ENCODE measurements at places on chromosomes 7 and 10.

- no peak for DNase-seq
Observed at GRCh38 chr10:5585517-5586206, 60.9 kb downstream of the CALML3 start.

DNA sequence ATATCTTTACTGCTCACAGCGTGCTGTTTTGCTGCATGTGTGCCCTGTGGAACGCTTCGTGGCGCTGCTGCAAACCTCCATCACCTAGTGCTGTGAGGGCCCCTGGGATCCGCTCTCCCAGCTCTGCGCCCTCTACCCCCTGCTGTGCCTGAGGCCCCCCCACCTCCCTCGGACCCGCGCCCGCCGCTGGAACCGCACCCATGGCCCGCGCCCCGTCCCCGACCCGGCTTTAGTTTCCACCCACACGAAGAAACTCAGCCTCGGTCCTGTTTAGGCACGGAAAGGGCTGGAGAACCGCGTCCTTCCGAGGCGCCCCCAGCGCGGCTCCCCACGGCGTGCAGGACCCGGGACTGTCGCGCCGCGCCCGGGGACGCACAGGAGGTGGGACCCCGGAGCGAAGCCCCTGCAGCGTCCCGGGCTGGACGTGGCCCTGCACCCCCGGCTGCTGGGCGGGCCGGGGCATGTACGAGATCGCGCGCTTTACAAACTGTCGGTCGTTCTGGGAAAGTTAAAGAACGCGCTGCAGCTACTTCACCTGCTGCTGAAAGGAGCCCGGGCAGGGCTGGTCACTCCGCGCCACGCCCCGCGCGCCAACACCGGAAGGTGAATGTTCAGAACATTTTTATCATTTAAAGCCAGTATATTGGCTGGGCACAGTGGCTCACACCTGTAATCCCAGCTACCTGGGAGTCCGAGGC, 54.3 kb downstream of the BMS1 start:
- DNase-seq, result no peak

DNA sequence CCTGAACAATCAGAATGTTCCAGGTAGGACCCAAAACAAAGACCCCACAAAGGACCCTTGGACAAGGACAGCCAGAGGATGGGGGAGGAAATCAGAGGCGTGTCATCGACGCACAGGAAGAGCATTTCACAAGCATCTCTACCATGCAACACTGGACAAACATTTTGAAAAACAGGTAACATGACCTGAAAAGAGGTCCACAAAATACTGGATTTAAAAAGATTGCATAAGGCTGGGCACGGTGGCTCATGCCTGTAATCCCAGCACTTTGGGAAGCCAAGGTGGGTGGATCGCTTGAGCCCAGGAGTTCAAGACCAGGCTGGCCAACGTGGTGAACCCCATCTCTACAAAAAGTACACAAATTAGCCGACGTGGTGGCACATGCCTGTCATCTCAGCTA, 60.5 kb upstream of the RNF32 start:
- DNase-seq, result no peak

DNA sequence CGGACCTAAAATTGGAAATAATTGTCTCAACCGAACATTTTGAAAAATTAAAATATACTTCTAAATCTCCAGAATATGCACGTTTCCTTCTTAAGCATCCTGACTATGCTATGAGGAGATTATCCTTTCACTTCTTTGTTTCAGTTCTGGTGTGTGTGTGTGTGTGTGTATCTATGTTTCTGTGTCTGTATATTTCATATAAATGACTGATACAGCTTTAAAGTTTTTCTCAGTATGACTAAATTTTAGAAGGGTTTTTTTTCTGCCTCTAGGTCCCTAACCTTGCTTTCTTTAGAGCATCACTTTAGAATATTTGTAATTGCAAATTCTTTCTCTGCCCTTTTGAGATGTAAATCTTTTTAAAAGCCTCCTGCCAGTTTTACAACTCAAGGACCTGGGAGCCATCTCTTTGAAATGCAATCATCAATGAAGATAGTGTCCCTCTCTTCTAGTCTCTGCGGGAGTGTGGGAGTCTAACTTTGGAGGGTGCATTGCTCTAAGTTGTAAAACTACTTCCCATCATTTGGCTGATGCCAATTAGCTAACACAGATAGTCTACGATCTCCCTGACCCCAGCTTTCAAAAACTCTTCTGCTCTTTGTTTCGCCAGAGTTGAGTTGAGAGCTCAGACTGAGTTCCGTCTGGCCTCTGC, 782.0 kb upstream of the ZWINT start:
- DNase-seq, result no peak

DNA sequence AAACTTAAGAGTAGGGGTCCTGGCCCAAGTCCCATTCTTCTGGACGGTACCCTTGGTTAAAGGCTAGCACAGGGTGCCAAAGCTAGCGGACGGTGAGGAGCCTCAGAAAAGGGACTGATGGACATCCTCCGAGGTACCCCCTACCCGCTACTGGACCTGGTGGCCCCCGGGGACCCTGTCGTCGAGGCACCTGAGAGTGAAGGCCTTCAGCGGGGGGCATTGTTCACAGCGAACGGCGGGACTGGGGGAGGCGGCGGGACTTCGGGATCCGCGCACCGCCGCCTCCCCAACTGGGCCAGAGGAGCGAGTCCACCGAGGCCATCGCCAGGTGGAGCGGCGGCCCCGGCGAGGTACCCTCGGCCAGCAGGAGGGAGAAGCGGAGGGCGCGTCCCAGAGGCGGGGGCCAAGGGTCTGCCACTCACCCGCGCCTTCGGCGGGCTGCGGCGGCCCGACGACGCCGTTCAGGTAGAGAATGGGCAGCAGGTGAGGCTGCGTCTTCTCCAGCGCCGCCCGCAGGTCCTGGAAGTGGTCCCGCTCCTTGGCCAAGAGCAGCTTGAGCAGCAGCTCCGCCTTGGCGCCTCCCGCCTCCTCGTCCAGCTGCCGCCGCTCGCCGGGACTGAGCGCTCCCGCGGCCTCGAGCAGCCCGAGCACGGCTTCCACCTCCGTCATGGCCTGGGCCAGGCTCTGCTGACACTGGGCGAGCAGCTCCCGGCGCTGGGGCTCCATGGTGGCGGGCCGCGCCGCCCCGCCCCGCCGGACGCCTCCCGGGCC, 575 bp downstream of the DLG5 start:
- no peak for DNase-seq

DNA sequence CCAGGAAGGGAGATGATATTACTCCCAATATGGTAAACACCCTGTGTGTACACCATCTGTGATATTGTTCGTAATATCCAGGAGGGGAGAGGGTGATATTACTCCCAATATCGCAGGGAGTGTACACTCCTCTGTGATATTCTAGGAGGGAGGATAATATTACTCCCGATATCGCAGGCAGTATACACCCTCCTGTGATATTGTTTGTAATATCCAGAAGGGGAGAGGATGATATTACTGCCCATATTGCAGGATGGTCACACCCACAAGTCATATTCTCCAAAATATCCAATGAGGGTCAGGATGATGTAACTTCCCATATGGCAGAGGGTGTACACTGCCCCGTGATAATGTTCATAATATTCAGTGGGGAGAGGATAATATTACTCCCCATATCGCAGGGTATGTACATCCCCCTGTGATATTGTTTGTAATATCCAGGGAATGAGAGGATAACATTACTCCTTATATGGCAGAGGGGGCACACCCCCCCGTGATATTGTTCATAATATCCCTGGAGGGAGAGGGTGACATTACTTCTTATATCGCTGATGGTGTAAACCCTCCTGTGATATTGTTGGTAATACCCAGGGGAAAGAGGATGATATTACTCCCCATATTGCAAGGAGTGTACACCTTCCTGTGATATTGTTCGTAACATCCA, 17.1 kb downstream of the AZGP1 start:
- no peak for DNase-seq

- no peak for DNase-seq
Observed at GRCh38 chr7:144534655-144535395, 131.3 kb upstream of the NOBOX start.

- no peak for DNase-seq
Observed at GRCh38 chr10:89556600-89556999, 21.2 kb upstream of the SLC16A12 start.

GRCh38 chr10:95572131-95572820, 11.1 kb upstream of the SORBS1 start:
- DNase-seq, result no peak

DNA sequence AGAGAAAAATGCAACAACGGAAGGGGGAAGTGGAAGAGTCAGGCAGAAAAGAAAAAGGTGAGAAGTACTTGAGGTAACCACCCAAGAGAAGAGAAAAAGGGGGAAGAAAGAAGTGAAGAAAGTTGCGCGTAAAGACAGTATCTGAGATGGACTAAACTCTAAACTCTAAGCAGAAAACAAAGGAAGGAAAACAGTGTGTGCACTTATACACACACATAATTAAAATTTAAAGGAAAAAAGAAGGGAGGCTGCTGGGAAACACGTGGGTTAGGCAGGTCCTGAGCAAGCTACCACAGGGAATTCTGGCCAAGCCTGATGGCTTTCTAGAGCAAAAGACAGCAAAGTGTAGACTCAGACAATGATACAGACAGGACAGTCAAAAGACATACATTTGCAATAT, 78.0 kb downstream of the UBE2H start:
- DNase-seq, result no peak

GRCh38 chr10:56928714-56929113, 567.7 kb upstream of the ZWINT start:
- no peak for DNase-seq

DNA sequence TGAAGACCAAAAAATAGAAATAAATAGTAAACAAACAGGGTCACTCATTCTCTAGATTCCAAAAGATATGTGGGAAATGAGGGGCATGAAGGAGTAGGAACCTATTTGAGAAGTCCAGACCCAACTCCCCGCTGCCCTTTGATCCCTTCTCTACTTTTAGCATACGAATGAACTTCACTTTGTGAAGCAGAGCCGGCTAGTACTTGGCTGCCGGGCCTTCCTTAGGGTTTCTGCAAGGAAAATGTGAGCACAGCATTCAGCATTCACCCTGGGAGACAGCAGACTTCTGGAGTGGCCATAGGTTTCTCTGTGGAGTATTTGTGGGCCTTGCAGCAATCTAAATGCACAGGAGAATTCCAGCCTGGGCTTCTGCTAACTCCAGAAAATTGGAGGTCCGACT, 76.3 kb upstream of the PRKAR2B start:
- no peak for DNase-seq

- DNase-seq, result no peak
Observed at GRCh38 chr10:1120801-1121211, 64.6 kb downstream of the WDR37 start.

- no peak for DNase-seq
Observed at GRCh38 chr7:149887311-149887710, 13.5 kb downstream of the ATP6V0E2 start.

GRCh38 chr10:127320176-127320575, 123.8 kb upstream of the INSYN2A start:
- no peak for DNase-seq

DNA sequence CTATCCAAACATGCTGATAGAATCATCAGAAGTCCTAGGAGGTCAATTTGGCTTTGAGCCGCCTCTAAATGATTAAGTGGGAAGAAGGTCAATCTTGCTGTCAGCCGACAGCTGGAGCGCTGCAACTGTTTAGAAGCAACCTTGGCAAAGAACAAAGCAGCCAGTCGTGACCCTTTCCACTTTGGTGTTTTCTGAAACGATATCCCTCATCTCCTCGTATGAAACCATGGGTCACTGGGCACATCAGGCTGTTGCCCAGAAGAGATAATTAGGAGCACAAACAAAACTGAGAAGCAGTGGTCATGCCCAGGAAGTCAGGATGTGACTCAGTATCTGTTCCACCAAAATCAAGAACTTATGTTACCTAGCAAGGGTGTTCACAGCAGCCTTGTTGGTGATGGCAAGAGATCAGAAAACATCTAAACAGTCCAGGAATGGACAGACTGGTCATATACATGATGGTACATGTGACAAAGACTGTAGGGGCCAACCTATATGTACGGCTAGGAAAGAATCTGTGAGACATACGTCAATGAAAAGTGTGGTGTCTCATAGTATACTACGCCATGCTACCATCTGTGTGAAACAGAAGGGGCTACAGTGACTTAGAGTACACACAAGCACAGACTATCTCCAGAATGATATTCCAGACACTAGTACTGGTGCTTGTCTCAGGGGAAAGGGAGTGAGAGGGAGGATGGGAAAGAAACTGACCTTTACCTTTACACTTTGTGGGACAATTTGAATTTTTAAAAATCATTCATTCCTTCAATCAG, 22.4 kb downstream of the STN1 start:
- no peak for DNase-seq

- no peak for DNase-seq
Observed at GRCh38 chr7:107233174-107233573, 64.4 kb downstream of the HBP1 start.

GRCh38 chr10:15624401-15625196, 95.1 kb downstream of the ITGA8 start:
- DNase-seq, result no peak

DNA sequence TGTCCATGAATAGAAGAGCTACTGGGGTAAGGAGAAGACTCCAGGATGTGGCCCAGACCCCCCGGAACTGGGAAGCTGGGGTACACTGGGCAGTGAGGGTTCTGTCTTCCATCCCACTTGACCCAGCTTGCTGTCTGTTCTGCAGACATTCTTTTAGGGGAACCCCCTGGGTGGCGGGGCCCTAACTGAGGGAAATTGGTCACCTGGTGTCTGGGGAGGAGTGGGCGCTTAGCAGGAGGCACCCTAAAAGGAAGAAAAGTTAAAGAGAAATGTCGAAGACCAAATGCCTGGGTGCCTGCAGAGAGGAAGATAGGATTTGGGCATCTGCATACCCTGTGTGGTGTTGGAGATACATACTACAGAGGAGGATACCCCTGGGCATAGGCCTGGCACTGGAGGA, 1.0 kb downstream of the AP1S1 start:
- DNase-seq, result no peak

DNA sequence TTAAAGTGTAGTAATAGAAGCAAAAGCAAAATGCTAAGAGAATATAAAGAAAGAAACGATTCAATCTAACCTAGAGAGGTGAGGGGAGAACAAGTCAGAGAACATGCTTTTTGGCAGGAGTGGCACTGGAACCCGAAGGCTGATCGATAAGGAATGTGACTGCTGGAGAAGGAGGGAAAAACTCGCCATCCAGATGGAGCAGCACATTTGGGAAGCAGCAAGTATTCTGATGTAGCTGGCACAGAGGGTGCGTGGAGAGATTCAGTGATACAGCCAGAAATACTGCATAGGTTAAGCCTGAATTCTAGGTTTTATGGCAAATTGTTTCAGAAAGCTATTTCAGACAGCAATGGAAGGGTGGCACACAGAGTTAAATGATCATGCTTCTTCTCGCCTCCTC, 42.0 kb downstream of the USP6NL start:
- no peak for DNase-seq

DNA sequence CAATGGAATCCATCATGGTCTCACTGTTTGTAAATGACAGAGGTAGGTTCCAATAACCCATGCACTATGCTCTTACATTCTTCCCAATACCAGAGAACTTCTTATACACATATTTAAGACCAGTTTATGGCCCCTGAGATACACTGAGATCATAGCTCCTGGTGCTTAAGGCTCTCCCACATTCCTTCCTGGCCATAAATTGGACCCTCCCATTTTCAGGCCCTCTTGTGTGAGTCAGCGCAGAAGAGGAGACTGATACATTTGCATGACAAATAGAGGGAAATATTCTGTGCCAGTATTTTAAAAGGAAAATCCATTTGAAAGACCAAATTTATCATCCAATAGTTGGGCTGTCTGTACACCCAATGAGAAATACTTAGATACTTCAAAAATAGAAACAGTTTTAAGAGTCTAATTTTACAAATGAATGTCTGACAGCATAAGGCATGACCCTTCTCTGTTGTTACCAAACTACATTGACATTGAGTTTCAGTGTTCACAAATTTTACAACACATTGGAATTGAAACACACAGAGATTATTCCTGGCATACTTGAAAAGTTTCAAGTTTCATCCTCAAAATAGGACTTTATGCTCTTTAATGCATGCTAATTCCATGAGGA, 35.3 kb downstream of the SLC16A9 start:
- no peak for DNase-seq

GRCh38 chr10:132420469-132420980, 23.5 kb downstream of the PWWP2B start:
- DNase-seq, result no peak
